Cerebellar cortex (tissue), 1 donor: ENCODE measurements at places on chromosomes 2 and 18.

DNA sequence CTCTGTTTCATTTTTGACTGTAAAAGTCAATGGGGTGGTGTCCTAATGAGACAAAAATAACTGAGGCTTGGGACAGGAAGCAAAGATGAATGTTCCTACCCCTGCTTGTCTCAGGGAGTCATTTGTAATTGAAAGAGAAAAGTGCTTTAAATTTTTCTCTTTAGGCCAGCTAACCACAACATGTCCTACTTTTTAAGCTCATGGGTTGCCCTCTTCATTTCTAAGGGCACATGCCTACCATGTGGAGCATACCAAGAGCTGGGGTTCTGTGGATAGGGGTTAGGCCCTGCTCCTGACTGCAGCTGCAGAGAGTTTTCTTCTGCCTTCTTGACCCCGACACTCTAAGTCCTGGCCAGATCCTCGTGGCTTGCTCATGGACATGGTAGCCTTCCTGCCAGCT lies 96.8 kb upstream of the ARL4C start:
- no peak for DNase-seq

GRCh38 chr2:176763851-176764404 lies 448.7 kb upstream of the HNRNPA3 start:
- DNase-seq: no peak

GRCh38 chr2:217223222-217223930 lies 363.5 kb upstream of the TNP1 start:
- DNase-seq: no peak

DNA sequence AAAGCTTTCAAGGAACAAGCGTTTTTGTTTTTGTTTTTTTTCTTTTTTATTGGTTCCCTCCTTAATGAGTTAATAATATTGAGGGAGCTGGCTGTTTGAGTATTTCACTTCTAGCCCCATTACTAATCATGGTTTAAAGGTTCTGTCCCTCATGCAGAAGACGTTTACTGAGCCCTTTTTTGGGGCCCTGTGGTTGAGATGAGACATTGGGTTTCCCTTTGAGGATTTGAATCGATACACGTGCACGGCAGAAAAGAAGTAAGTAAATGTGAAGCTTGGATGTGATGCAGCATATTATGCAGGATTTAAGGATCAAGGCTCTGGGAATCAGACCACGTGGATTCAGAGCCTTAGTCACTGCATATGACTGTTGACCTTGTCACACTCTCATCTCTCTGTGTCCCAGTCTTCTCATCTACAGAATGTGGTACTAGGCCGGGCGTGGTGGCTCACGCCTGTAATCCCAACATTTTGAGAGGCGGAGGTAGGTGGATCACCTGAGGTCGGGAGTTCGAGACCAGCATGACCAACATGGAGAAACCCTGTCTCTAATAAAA lies 1.0 kb upstream of the CHST10 start:
- DNase-seq: no peak

DNA sequence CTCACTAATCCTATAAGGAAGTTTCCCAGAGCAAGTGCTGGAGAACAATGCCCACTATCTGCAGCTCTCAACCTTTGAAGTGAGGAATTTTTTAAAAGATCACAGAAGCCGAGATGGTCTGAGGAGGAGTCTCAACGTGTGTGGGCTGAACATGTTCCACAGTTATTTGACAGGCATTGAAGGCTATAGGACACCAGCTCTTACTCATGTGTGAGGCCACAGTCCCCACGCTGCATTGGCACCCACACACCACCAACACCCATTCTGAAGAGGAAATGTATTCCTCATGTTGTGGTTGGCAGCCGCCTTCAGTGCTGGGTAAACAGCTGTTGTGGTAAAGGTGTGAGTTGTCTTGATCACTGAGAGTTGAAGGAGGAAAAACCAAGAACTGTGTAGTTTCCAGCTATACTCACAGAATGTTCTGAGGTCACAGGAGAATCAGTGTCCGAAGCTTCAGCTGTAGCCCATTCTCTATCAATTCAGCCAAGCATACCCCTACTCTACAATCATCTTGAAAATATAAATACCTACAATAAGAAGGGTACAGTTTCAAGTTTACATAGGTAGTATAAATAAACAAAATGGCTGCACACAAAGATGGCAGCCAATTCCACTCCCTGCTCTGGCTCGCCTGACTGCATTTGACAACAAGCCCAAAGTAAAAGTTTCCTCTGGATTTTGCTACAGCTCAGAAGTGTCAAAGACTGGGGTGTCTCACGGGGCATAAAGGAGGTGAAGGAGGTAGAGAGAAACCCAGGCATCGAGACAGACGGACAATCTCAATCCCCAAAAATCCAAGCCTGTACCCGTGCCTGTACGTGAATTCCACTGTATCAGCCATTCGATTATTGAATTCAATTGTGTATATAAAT lies 12.1 kb downstream of the CD226 start:
- no peak for DNase-seq

GRCh38 chr2:118858485-118859156 lies 11.2 kb upstream of the EN1 start:
- DNase-seq: no peak
